EH (cell line): ENCODE measurements at places on chromosomes 11 and 22.

GRCh38 chr11:69801513-69802335 lies 17.5 kb downstream of the FGF3 start:
- DNase-seq: peak; percentile 12

GRCh38 chr11:76141901-76142588 lies 64.3 kb downstream of the WNT11 start:
- no peak for DNase-seq

- no peak for DNase-seq
These were observed 211.4 kb downstream of the AASDHPPT start for GRCh38 chr11:106288822-106289387.

DNA sequence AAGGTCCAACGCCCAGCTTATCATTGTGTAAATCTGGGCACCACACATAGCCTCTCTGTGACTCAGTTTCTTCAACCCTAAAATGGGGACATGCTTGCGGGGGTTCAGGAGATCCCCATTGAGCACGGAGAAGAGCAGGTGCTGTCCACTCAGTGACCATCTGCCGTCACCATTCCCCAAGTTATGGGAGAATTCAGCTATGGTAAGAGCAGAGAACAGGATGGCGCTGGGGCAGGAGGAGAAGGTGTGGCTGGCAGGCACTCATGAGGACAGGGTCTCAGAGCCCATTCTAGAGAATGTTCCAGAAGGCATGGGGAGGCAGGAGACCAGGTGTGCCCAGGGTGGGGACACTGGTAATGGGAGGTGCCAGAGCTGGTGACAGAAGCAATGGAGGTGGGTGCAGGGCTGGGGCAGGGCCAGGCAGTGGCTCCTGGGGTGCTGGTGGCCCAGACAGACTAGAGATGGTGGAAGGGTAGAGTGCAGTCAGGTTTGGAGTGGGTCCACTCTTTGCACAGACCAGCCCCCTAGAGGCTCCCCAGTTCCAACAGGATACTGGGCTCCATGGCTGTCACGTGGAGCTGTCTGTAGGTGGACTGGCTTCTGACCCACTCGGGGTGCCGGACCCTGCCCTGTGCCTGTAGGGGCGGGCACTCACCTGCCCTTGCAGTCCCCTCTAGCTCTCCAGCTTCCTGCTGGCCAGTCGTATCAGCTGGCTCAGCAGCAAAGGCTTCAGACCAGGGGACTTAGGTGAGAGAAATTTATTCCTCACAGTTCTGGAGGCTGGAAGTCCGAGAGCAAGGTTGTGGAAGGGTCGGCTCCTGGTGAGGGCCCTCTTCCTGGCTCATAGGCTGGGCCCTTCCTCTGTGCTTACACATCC lies 84.7 kb downstream of the CDKN1C start:
- no peak for DNase-seq

- DNase-seq: no peak
These were observed 2.8 kb downstream of the SIPA1 start for GRCh38 chr11:65640483-65641296.

- no peak for DNase-seq
These were observed 76.3 kb downstream of the CYB5R2 start for GRCh38 chr11:7596975-7597391.

GRCh38 chr11:63966444-63966843 lies 8.0 kb upstream of the COX8A start:
- no peak for DNase-seq

DNA sequence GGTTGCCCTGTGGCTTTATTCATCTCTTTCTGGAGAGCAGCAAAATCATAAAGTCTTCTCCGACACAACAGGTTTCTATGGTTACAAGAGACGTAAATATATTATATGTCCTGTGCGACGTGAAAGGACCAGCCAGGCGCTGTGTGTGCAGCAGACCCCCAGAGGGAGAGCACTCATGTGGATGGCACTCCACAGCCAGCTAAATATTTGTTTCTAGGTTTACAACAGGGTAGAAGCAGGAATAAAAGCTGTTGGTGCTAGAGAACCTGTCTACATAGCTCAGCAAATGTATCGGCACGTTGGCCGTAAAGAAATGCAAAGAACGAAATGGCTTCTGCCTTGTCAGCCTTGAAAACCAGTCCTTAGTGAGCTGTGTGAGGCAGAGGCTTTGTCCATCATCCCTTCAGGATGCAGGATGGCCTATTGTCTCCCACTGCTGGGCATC lies 133.8 kb upstream of the PITPNB start:
- no peak for DNase-seq

DNA sequence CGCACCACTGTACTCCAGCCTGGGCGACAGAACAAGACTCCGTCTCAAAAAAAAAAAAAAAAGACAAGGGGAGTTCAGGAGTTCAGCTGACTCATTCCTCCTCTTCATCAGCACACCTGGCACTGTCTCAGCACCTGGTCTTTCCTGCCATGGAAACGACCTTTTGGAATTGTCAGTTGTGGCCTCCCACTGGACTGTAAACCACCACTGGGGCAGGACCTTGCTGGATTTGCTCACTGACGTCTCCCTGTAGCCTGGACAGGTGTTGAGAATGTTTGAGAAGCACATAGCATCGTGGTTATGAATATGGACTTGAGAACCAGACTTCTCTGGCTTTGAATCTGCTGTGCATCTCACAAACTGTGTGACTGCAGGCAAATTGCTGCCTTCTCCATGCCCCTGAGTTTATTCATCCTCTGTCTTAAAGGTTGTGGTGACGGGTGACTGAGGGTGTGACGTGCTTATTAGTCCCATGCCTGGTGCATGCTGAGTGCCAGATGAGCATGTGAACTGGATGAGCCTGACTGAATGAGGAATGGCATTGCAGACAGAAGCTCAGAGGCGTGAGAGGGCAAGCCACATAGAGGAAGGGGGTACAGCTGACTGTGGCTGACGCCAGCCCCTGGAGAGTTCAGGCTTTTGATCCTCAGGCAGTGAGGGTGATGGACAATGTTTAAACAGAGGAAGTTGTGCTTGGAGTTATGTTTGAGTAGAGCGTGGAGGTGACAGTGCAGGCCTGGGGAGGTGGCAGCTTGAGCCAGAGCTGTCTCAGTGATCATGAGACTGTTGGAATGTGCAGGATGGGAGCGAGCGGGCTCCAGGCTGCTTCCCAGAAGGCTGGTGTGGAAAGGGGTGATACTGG lies 12.7 kb downstream of the TOM1 start:
- DNase-seq: peak; percentile 86

GRCh38 chr11:35559949-35560348 lies 34.5 kb upstream of the PAMR1 start:
- no peak for DNase-seq

DNA sequence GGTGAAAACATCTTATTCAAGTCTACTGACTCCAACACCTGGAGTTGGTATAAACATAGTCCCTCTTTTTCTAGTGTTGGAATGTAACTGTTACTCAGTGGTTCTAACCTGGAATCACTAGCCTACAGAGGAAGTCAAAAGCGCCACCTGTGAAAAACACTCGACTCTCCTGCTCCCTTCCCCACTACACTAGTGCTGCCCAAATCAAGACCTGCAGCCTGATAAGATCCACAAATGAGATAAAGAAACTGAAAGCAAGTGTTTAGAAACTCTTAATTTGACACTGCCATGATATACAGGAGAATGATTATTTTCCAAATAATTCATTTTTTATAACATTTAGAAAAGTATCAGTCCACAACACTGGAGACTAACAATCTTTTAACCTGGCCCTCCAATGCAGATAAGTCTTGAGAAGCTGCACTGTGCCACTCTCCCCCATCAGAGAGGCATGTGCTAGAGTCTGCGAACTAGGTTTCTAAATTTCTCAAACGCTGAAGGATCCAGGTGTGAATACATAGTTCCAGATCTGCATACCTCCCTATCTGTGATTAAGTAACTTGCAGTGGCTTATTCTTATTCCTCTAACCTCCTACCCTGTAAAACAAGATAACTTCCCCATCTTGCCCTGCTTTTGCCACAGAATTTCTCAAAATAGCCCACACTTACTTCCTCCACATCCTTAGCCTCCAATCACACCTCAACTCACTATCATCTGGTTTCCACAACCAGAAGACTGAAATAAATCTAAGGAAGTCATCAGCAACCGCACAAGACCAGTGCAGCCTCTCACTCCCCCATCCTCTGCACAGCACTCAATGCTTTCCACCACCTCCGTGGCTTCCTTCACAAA lies 88.1 kb downstream of the RRAS2 start:
- no peak for DNase-seq

DNA sequence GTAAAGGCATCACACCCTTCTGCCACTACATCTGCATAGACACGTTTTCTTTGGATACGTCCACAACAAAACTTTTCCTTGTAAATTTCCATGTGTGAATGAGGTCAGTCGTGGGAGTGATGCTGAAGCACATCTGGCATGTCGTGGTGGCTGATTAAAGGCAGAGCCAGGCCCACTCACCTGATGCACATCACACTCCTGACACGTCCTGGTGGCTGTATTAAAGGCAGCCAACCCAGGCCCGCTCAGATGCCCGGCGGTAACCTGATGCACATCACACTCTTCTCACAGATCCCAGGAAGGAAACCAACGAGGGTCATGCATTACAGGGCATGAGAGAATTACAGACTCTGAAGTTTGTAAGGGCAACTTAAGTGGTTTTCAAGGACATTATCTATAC lies 321.6 kb upstream of the B3GAT1 start:
- no peak for DNase-seq

- no peak for DNase-seq
These were observed 1.9 kb downstream of the RHOD start for GRCh38 chr11:67058506-67058905.

- DNase-seq: no peak
These were observed 22.8 kb upstream of the PPFIA1 start for GRCh38 chr11:70247710-70248072.

GRCh38 chr11:113457784-113458183 lies 17.4 kb downstream of the DRD2 start:
- no peak for DNase-seq

- DNase-seq: no peak
These were observed 51.7 kb upstream of the PAK1 start for GRCh38 chr11:77525455-77526091.

DNA sequence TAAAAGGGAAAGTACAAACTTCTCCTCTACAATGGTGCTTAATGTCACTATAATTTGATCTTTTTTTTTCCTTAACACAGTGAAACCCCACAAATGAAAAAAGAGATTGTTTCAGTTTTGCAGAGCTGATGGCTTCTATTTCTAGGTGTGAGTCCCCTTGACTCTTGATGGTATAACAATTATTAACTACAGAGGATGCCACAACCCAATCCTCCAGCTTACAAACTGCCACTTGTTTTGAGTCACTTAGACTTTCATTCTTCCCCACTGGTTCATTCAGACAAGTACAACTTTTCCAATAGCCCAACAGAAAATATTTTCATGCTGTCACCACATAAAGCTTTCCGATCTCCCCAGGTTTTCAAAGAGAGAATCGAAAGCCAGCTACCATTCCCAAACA lies 812.2 kb downstream of the LRRC4C start:
- no peak for DNase-seq

GRCh38 chr11:117511483-117511930 lies 183.9 kb downstream of the CEP164 start:
- DNase-seq: no peak

DNA sequence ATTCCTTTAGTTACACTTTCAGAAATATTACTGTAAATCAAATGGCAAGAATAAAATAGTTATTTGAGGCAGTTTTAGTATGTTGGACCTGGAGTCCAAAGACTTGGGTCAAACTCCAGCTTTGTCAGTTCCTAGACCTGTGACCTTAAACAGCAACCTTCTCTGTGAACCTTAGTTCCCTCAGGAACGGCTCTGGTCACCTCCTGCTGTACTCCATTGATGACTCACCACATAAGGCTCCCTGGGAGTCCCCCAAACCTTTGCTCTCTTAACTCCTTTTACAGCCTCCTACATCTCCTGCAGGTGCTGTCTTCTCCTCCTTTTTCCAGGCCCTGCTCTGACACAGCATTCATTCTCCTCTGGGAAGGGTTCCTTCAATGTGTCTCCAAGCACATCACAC lies 29.1 kb downstream of the LIMK2 start:
- DNase-seq: peak; percentile 47

DNA sequence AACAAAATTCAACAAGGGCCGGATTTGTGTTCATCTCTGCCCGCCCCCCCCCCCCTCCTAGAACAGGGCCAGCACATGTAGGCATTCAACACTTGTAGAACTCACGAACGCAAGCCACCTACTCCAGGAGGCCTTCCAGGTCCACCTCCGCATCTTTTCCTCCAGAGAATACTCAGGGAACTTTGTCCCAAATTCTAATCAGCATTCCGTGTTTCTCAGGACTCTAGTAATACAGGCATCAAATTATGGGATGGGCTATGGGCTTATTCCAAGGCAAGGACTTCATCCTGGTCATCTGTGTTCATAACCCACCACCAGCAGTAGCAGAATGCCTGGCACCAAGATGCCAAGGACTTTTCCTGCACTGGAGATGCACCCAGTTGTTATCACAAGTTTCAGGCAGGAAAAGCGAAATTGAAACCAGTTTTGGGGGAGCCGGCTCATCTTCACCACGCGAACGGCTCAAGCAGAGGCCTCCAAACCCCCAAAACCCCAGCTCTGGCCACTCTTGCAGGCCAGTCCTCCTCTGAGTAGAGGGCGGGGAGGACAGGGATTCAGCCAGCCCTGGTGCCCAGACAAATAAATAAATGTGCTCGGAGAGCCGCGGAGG lies 462 bp downstream of the UBE2L6 start:
- no peak for DNase-seq

DNA sequence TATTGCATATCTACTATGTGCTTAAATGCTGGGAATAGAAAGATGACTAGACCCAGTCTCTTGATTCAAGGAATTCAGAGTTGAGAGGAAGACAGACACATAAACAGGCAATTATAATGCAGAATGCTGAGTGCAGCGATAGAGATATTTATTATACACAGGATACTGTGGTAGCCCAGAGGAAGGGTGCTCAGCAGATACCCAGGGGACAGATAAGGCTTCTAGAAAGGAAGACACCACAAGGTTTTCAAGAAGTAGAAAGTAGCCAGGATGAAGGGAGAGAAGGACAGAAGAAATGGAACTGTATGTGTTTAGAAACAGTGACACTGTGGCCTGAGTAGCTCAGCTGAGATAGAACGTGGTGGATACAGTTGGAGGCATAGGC lies 79.4 kb upstream of the NNMT start:
- no peak for DNase-seq

DNA sequence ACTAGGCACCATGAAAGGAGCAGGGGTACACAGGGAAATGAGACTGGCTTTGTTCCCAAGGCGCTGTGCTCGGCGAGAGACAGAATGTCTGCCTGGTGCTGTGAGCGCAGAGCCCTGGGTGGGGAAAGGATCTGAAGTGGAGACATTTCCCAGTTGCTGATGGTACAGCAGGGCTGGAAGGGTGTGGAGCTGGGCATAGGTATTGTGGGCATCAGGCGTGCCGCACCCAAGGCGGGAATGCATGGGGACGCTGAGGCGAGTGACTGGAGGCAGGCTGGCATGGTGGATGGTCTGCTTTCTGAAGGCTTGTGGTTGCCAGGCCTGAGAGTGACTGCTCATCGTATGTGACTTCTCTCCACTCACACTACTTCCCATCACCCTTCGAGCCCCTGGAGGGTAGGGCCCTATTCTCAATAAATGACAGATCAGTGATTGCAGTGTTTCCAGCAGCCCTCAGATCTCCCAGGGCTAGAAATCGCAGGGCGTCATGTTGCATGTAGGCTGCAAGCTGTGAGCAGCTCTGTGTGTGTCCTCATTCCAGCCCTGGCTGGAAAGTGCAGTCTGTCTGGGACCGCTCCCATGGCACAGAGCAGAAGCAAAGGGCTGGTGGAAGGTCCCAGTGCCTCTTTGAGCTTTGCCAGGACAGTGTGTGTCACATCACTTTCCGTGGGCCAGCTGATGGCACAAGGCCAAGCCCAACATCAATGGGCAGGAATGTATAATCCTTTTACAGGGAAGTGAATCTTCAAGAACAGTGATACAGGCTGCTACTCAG lies 67.7 kb downstream of the TBC1D22A start:
- peak; percentile 78 for DNase-seq
